ENCODE measurements at places on chromosomes 13 and 19. TPM values are rescaled to one million over a fixed set of nuclear protein-coding genes. Genes with fewer than 3 reads are reported as not detected.

CYP2A7 gene
- total RNA-seq: not detected

PTGIR gene
- total RNA-seq: 0.10 TPM

GFY gene
- total RNA-seq: 0.18 TPM

STARD13 gene
- total RNA-seq: 3.7 TPM

NMRK2 gene
- not detected for total RNA-seq

KIR2DL3 gene
- not detected for total RNA-seq

ZNF625 gene
- total RNA-seq: not detected

SCN1B gene
- total RNA-seq: 17.4 TPM

SRRM5 gene
- total RNA-seq: 0.81 TPM

GPX4 gene
- total RNA-seq: 425 TPM

FGF22 gene
- 0.43 TPM for total RNA-seq

ZNF534 gene
- not detected for total RNA-seq

EDDM13 gene
- total RNA-seq: not detected

PRSS57 gene
- 0.09 TPM for total RNA-seq

LRRC63 gene
- total RNA-seq: not detected

TMEM59L gene
- total RNA-seq: 6.3 TPM

ADAT3 gene
- 7.2 TPM for total RNA-seq

TSKS gene
- total RNA-seq: 0.06 TPM

DIRAS1 gene
- 3.5 TPM for total RNA-seq

C13orf42 gene
- total RNA-seq: not detected

Measured in A549 treated with DMSO at 1 μM for 4 hours (cell line).